GM18507 (cell line): ENCODE measurements at places on chromosomes 6 and 20.

DNA sequence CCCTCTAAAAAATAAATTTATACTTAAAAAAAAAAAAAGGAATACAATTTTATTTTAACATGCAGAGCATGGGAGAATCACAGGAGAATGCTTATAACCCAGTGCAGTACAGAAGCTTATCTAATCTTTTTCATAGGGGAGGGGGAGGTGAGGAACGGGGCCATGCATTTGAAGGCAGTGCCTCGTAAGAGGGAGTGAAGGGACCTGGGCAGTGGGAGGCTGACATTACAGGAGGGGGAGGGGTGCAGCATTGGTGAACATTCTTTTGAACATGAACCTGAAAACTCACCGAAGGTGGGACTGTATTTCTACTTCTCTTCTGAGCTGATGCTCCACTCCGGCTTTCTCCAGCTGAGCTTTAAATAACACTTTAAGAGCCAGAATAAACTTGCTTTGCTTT is 9.3 kb downstream of the AURKA start:
- DNase-seq: no peak

DNA sequence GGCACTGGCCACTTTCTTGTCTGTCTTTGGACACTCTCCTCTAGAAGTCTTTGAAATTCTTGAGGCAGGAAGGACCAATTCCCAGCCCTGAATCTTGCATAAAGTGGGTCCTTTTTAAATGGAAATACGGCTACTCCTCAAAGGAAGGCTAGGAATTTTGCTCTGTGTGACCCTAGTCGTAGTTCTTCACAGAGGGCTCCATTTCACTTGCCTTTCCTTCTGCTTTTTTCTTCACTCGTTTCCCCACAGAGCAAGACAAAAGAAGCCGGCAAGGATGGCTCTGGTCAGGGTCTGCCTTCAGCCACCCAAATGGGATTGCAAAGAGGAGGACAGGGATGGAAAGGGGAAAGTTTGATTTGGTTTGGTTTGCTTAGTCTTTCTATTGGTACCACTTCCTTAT is 25.8 kb downstream of the HLA-E start:
- DNase-seq: no peak

GRCh38 chr6:13787137-13787536 is 27.2 kb downstream of the MCUR1 start:
- DNase-seq: no peak

GRCh38 chr6:111183702-111184517 is 96.6 kb downstream of the SLC16A10 start:
- no peak for DNase-seq

GRCh38 chr6:71290611-71291010 is 2.0 kb downstream of the OGFRL1 start:
- DNase-seq: no peak

- no peak for DNase-seq
Observed at GRCh38 chr6:42933205-42933604, 3.9 kb downstream of the CNPY3 start.
